NCI-H69 (cell line): ENCODE measurements at places on chromosomes 12 and 14.
A peak's percentile ranks its signal among the peaks of the same experiment; 100 is the strongest.

- DNase-seq: no peak
Observed at GRCh38 chr14:52355526-52355925, 41.4 kb downstream of the PTGER2 start.

GRCh38 chr14:91509083-91509877, 830 bp downstream of the PPP4R3A start:
- peak; percentile 73 for DNase-seq

GRCh38 chr14:28678887-28679286, 87.7 kb upstream of the FOXG1 start:
- DNase-seq: peak; percentile 25

DNA sequence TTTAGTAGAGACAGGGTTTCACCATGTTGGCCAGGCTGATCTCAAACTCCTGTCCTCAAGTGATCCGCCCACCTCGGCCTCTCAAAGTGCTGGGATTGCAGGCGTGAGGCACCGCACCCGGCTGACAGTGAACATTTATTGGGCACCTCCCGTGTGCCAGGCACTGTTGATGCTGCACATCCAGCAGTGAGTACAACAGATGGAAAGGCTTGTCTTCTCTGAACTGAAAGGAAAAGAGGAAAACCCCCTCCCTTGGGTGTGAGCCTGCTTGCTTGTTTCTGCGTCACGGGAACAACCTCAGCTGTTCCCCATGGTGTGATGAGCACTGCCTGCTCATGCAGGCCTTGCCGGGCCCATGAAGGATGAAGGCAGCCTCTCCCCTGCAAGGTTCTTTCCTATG, 39.5 kb downstream of the DGLUCY start:
- peak; percentile 91 for DNase-seq

DNA sequence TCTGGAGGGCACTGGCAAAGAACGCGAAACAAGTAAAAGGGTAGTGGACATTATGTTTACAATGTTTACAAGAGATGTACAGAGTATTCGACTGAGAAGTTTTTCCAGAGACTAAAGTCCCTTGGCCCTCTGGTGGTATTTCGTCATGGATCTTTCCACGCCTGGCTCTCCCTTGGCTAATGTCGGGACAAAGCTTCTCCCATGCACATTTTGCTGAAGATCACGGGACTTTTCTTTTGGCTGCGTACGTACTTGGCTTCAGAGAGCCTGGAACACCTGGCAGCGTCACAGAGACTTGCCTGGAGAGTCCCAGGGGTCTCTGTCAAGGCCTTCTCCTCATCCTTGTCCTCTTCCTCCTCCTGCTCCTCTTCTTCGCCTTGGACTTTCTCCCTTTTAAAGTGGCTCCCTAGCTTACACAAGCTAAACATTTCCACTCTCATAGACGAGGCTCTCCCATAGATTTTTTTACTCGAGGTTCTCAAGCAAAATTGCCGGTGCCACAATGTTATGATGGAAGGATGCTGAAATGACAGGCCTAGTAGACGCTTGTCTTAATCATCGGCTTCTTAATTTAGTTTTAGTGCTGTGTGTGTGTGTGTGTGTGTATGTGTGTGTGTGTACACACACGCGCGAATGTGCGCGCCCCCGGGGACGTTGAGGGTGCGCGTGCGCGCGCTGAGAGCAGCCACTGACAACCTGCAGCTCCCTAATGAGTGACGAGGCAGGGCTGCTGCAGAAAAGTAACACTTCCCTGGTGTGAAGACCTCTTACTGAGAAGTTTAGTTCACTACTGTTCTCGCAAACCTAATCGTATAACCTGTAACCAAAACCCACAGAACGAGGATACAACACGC, 4.9 kb upstream of the FOXG1 start:
- DNase-seq: peak; percentile 90

DNA sequence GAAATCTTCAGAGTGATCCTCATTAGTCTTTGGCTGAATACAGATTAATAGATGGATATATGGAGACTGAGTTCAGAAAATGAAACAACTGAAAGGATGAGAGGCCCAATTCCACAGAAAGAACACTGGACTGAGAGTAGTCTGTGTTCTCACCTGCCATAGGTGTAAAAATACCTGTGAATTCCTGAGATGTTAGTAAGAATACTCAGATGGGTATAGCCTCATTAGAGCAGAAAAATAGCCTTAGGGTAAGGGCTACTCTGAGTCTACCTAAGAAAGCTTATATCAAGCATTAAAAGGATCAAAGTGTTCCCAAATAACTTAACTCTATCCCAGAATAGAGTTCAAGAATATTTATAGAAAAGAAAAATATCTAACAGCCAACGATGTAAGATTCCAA, 1510.3 kb upstream of the SEL1L start:
- no peak for DNase-seq

DNA sequence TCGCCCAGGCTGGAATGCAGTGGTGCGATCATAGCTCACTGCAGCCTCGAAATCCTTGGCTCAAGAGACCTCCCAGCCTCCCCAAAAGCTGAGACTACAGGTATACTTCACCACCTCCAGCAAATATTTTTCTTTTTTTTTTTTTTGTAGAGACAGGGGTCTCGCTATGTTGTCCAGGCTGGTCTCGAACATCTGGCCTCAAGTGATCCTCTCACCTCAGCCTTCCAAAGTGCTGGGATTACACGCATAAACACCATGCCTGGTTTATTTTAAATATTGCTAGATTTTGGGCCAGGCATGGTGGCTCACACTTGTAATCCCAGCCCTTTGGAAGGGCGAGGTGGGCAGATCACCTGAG, 26.7 kb upstream of the UBC start:
- DNase-seq: no peak

- peak; percentile 3 for DNase-seq
Observed at GRCh38 chr12:26786865-26787514, 46.0 kb downstream of the ITPR2 start.

- peak; percentile 38 for DNase-seq
Observed at GRCh38 chr12:14716848-14717444, 20.5 kb upstream of the GUCY2C start.

DNA sequence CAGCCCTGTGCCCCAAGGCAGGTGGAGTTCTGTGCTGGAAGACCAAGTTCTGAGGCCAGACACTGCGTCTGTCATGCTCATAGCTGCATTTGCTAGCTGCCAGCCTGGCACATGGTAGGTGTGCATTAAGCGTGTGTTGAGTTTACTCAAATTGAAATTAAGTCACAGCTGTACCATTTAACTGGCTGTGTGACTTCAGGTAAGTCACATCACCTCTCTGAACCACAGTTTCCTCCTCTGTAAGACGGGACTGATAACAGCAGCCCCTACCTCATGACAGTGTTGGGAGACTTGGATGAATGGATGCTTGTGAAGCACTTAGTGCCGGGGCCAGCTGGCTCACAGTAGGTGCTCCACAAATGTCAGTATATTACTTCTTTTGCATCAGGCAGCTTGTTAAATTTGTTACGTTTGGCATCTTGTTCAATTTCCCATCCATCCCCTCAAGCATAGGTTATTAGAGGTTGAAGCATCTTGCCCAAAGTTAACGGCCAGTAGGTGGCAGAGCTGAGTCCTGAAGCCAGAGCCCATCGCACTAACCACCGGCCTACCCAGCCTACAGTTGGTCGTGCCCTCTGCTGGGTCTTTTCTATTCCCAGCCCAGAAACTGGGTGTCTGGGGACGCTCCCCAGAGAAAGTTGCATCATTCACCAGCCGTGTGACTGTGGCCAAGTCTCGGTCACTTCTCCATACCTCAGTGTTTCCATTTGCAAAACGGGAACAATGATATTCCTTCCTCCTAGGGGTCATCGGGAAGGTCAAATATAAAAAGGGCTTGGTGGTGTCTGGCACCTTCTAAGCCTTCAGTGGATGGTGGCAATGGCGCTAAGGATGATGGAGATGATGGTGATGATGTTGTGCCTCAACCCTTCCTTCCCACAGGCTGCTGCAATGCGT, 4.5 kb downstream of the DAO start:
- DNase-seq: peak; percentile 67

GRCh38 chr12:11771895-11772502, 122.5 kb downstream of the ETV6 start:
- no peak for DNase-seq

DNA sequence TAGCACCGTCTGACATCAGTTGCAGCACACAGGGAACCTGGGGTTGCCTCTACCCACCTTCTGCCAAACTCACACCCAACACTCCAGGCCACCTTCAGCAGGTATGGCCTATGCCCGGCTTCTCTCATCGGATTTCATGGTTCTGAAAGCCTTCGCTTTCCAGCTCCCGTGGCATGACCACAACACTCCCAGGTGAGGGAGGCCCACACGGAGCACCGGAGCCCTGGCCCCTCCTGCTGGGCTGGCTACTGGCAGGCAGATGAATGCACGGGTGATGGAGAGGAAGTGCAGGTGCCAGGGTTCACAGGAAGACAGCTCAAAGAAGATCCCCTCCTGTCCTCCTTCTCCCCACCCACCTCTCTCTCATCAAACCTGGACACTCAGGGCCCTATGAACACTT, 37.2 kb downstream of the CACNA2D4 start:
- DNase-seq: no peak

DNA sequence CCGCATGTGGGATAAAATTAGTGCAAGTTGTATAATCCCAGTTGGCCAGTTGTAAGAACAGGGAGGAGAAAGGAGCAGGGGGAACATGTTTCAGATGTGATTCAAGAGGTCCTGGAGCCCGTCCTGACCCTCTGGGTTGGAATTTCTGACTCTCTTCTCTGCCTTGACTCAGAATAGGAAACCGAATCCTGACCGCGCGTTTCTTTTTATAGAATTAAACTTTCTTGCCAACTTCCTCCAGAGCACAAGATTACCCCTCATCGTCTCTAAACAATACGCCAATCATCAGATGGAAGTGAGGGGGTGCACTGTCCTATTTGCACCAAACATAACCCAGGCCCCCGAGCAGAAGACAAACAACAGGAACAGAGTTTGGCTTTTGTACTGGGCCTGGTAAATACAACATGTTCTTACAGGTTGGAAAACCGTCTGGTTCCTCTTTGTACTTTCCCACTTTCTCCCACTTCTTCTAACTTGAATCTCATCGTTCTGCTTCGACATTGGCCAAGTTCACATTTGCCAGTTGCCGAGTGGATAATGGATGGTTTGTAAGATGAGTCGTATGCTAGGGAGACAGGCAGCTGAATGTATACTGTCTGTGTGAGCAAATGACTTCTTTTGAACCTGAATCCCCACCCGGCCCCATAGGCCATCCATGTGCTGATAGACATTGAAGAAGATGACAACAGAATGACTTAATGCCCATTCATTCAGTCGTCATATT, 42.6 kb upstream of the MED13L start:
- DNase-seq: no peak

- no peak for DNase-seq
Observed at GRCh38 chr14:28782301-28782700, 15.7 kb downstream of the FOXG1 start.

DNA sequence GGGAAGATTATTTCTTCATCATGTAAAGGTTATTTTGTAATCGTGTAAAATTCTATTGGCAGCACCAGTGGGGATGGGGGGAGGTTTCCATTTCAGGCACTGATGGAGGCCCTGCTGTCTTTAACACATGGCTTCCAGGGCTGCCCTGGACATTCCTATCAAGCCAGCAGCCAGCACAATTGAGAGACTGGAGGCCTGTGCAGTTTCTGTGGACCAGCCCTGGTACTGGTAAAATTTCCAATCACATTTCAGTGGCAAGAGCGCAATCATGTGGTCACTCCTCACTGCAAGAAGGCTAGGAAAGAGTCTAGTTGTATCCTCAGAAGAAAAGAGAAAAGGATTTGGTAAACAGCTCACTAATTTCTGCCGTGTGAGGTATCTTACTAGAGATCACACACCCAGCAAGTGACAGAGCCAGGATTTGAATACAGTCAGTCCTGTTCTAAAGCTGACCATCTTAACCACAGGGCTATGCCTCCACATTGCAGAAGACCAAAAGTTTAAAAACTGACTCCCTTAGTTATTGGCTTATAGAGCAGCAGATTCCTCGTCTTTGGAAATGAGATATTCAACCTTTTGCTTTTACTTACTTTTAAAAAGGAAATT, 179.4 kb upstream of the ARHGAP5 start:
- DNase-seq: no peak

DNA sequence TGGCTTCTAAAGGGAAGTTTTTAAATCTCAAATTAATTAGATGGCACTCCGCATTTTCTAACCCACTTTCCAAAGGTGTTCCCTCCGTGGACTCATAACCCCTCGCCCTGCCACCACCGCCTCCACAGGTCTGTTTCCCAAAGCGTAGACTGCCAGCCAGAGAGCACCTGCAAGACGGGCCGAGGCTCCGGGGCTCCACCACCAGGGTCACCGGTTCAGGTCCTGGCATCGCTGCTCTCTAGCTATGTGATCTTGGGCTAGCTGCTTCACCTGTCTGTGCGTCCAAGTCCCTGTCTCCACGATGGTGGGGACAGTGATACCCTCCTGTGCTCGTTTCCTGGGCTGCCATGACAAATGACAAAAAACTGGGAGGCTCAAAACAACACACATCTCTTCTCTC, 11.5 kb downstream of the RIMBP2 start:
- DNase-seq: no peak

DNA sequence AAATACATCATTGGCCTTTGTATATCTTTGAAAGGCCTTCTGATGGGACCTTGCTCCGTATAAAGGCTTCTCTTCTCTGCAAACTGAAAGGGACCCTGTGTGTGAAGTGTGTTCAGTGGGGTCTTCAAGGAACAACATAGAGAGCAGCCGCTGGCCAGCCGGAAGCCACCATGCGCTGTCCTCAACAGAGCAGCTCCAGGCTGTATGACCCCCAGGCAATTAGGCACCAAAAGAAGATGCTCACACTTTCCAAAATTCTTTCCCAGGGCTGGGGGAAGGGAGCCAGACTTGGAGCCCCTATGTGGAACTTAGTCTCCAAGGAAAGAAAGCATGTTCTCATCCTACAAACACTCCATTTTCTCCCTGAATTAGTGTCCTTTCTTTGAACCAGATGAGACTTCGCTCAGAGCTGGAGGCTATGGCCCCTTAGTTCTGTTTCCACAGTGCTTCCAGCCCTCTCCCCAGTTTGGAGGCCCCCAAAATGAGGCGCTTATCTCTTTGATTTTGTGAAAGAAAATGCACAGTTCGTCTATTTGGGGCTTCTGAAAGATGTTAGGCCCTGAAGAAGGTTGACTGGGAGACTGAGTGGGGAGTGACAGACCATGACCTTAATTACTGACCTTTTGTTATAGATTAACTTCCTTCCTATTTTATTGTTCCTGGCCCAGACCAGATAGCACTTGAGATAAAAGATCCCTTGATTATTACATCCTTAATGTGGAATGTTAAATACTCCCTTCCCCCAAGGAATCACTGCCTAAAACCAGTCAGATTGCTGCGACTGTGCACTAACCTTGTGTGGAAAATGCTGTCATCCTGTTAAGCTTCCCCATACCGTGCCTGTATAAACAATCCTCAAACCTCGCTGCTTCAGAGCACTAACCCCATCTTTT, 128.3 kb upstream of the FGD4 start:
- DNase-seq: no peak

- DNase-seq: peak; percentile 22
Observed at GRCh38 chr12:113096675-113097461, 38.7 kb downstream of the RASAL1 start.
